AG10803 (cell line): ENCODE measurements at places on chromosomes 13 and 19.
A peak's percentile ranks its signal among the peaks of the same experiment; 100 is the strongest.

- DNase-seq: no peak
Observed at GRCh38 chr13:93304134-93304533, 77.5 kb downstream of the GPC6 start.

DNA sequence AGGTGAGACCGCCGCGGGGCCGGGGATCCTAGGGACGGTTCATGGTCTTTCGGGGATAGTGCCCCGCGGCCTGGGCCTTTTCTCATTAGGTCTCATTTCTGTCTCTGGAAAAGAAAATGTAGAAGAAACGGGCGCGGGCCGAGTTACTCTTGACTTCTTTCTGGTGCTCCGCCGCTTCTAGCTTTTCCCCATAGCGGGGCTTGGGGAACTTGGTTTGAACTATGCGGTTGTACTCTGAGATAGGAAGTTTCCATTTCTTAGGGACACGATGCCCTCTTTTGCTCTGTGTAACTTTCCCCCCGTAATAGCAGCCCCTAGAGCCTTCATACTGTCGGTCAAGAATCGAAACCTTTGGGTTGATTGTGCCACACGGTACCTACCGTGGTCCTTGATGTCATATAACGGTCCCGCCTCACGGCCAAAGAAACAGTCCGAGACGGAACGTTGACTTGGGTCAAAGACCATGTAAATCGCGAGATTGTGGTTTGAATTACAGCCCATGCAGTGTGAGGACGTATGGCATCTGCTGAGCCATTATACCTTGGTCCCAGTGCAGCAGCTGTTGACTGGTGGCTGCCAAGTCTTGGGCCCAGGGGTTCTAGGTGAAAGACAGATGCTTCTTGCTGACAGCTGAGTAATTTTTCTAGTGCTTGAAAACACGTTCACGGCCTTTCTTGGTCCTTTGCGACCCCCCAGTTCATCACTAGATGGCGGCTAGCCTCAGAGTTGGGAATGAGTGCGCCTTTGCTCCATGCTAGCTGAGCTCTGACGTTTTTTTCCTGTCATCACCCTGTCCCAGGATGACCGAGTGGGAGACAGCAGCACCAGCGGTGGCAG is 487 bp downstream of the RPS5 start:
- no peak for DNase-seq

DNA sequence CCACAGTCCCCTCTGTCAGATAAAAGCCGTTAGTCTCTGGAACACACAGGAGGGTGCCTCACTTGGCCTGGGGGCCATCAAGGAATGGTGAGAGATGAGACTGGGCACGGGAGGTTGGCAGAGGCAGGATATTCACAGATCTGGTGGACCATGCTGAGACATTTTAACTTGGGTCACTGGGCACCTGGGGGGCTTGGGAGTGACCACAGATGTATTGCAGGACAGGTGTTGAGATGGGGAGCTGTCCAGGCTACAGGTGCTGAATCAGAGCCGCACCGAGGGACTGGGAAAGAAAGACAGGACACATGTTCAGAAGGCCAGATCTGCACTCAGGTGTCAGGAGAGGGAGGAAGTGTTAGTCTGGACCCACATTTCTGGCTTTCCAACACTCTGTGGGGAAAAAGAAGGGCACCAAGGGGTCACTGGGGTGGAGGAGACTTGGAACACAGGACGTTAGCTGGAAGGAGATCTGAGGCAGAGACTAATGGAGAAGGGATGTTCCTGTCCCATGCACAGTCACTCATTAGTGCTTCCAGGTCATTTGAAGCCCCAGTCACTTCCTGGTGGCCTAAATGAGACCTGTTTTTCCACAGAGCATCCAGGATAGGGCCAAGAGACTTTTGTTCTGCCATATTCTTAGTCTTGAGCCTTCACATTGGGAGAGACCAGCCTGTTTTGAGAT is 56.1 kb downstream of the CHST8 start:
- no peak for DNase-seq

DNA sequence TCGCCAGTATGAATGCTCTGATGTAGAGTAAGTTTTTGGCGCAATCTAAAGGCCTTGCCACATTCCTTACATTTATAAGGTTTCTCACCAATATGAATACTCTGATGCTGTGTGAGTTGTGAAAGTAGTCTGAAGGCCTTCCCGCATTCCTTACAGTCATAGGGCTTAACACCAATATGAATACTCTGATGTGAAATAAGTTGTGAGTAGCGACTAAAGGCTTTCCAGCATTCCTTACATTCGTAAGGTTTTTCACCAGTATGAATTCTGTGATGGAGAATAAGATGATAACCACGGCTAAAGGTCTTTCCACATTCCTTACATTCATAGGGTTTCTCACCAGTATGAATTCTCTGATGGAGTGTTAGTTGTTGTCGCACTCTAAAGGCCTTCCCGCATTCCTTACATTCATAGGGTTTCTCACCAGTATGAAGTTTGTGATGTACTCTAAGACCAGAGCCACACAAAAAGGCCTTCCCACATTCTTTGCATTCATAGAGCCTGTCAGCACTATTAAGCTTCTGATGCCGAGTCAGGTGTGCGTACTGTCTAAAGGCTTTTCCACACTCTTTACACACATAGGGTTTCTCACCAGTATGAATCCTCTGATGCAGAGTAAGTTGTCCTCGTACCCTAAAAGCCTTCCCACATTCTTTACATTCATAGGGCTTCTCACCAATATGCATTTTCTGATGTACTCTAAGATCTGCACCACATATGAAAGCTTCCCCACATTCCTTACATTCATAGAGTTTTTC is 14.1 kb upstream of the ZFP14 start:
- no peak for DNase-seq

GRCh38 chr13:61408571-61408970 is 7.1 kb downstream of the PCDH20 start:
- no peak for DNase-seq

- DNase-seq: no peak
Observed at GRCh38 chr13:33913829-33914228, 95.9 kb downstream of the RFC3 start.

GRCh38 chr13:65054277-65054676 is 2175.9 kb downstream of the PCDH9 start:
- no peak for DNase-seq

DNA sequence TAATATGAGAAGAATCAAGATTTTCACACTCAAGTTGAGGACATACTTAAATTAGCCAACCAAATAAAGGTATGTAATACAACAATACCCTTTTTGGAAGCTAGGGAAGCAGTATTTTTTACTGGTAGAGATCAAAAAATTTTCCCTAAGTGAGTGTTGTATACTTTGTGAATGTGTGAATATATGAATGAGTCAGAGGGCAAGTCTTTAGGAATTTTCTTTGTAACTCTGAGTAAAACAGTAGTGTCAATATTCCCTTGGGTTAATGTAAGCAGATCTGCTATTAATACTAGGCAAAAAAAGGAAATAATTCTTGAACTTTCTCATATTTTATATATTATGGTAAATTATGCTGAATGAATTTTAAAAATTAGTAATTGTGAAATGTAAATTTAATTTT is 1161.8 kb upstream of the MIR17HG start:
- DNase-seq: no peak

- DNase-seq: no peak
Observed at GRCh38 chr19:51761696-51762095, 716 bp downstream of the FPR2 start.

GRCh38 chr13:94703721-94704314 is 8.5 kb downstream of the SOX21 start:
- no peak for DNase-seq

DNA sequence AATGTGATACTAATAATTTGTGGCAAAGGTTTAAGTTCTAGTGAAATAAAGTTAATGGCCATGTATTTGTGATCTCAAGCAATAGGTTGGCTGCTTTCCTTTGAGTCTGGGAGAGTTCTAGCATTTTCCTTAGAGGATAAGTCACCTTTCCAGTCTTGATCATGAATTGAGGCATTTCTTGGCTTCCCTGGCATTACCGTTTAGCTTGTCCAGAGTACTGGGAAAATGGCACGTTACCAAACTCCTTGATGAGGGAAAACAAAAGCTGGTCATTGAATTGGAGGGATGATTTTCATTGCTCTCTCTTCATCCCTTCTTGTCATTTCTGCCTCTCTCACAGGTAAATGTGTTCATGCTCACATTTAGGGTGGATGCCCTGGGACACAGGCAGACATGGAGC is 34.0 kb upstream of the SPRY2 start:
- no peak for DNase-seq

- no peak for DNase-seq
Observed at GRCh38 chr13:98717256-98717655, 35.2 kb downstream of the SLC15A1 start.

DNA sequence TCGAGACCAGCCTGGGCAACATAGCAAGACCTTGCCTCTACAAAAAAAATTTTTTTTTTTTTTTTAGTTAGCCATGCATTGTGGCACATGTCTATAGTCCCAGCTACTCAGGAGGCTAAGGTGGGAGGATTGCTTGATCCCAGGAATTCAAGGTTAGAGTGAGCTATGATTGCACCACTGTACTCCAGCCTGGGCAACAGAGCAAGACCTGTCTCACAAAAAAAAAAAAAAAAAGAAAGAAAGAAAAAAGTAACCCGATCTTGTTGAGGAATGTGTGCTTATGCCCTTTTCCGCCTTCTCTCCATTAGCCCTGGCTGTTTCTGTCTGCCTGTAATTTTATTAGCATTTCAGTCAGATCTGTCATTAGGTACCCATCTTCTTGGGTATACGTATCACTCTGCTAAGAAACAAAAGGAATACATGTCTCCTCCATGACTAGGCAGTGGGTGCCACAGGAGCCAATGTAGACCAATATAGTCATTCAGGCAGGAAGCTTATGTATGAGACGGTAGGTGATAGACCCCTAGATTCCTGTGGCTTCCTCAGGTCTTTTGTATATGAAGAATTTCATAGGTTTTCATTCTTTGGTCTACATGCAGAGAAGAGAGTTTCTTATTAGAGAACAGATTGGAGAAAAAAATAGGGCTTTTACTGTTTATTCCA is 59.6 kb upstream of the NPAS1 start:
- no peak for DNase-seq

- DNase-seq: peak; percentile 71
Observed at GRCh38 chr13:36530050-36530789, 97.9 kb downstream of the CCNA1 start.

GRCh38 chr19:3852614-3853254 is 16.1 kb downstream of the ZFR2 start:
- peak; percentile 56 for DNase-seq

GRCh38 chr19:53388904-53389303 is 6.0 kb upstream of the ZNF765 start:
- no peak for DNase-seq

- DNase-seq: no peak
Observed at GRCh38 chr19:39607561-39607960, 5.2 kb downstream of the LGALS13 start.

DNA sequence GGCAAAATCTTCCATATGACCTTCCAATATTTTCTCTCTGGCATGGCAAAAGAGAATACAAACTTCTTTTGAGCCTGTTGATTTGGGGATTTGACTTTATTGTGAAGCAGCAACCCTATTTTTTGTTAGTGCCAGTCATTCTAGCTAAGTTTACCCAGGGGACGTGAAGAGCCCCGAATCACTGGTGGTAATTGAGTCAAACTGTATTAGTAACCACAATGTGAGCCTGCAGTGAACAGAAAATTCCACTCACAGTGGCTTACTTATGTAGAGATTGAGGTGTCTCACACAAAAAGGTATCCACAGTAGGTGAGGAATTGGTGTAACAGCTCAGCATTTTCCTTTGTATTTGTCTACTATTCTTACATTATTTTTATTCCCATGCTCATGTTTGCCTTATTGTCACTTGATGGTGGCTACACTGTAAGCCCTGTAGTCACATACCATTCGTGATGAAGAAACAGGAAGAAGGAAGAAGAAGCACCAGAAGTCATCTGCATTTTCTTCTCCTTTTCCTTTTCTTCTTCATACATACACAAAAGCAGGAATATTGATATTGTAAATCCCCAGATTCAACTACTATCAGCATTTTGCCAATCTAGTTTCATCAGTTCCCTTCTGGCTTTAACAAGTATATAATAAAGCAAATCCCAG is 33.3 kb upstream of the MYCBP2 start:
- no peak for DNase-seq

- DNase-seq: peak; percentile 84
Observed at GRCh38 chr13:42883771-42884467, 102.5 kb downstream of the FAM216B start.

DNA sequence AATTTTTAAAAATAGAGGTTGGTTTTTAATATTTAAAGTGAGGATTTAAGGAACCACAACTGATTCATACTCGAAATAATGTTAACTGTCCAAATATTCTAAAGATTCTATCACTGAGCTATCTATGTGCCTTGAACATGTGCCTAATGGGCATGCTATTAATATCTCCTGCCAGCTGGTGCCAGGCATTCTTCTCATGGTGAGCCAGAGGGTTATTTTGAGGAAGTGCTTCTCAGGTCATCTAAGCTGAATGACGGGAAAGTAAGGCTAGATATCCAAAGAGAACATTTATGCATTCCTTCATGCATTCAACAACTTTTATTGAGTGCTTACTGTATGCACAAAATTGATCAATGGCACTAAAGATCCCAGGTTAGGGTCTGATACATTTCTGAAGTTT is 138.2 kb downstream of the PIBF1 start:
- peak; percentile 56 for DNase-seq

GRCh38 chr19:51128227-51128626 is 3.5 kb downstream of the SIGLEC9 start:
- DNase-seq: no peak

DNA sequence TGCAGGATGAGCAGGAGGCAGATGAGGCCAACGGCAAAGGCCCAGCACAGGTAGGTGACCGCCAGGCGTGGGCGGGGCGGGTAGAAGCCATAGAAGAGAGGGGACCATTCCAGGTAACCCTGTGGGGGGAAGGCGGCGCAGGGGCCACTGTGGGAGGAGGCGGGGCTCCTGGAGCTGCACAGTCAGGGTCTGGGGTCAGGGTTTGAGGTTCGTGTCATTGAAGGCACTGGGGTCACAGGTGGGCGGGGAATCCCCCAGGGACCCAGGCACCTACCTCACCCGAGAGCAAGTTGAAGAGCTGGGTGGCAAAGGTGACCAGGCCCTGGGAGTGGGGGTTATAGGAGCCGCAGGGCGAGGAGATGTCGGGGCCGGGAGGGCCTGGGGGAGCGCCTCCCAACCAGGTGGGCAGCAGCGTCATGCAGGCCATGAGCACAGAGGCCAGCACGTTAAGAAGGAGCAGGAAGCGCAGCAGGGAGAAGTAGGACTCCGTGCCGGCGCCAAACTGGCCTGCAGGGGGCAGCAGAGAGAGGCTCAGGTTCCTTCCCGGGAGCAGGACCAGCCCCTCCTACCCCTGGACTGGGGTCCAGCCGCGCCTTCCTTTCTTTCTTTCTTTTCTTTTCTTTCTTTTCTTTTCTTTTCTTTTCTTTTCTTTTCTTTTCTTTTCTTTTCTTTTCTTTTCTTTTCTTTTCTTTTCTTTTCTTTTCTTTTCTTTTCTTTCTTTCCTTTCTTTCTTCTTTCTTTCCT is 4.6 kb downstream of the TMC4 start:
- peak; percentile 76 for DNase-seq

DNA sequence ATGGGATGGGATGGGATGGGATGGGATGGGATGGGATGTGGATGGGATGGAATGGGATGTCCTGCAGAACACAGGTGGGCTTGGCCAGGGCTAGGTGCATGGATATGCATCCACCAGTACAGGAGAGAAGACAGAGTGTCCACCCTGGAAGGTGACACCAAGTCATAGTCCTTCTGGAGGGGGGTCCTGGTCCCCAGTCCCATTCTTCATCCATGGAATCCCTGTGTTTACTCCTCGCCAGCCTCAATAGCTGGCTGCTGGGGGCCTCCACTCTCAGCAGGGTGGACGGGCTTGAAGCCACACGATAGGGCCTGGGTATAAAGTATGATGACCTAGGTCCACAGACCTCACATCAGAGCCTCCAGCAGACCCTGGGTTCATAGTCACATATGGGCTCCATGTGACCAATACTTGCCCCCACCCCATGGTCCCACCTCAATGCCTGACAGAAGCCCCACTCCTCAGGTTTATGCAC is 40.1 kb downstream of the RFX2 start:
- DNase-seq: no peak
